Hypothalamus (tissue), 51 donors: ENCODE measurements at places on chromosomes 12 and 14.

DNA sequence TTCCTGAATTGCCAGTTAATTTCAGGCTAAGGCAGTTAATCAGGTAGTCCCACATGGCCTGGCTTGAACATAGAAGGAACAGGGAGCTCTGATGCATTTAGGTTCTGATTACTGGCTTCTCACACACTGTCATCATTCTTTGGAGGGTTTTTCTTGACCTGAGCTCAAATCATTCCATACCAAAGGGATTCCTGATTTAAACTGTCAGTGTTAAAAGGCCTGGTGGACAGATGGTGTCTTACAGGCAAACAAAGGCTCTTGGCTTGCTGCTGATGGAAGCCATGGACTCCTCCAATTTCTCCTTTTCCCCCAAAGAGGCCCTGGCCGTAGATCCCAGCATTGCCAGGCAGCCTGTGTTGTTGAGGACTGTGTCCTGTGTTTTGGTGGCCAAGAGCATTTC is 30.2 kb downstream of the CACNA1C start:
- no peak for DNase-seq

GRCh38 chr14:76767681-76768656 is 6.7 kb downstream of the VASH1 start:
- peak; percentile 66 for DNase-seq

DNA sequence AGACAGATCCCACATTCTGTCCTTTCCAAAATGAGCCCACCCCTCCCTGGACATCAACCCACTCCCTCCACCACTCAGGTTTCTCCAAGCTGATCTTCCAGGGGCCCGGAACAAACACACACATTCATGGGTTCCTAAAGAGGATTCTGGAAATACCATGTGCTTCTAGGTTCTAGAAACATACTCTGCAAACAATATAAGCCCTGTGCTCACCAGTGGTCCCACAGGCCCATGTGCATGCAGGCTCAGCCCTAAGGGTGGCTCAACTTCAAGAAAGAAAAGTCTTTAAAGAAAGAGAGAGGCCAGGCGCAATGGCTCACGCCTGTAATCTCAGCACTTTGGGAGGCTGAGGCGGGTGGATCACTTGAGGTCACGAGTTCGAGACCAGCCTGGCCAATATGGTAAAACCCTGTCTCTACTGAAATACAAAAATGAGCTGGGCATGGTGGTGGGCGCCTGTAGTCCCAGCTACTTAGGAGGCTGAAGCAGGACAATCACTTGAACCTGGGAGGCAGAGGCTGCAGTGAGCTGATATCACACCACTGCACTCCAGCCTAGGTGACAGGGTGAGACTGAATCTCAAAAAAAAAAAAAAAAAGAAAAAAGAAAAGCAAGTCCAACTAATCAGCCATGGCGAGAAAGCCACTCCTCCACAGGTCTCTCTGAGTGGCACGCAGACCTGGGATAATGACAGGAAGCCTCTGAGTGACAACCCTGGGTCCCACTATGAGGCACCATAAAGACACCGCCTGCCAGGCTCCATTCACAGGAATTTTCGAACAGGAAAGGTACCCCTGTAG is 59.5 kb upstream of the PNMA1 start:
- no peak for DNase-seq

- DNase-seq = peak; percentile 47
Observed at GRCh38 chr12:52213564-52214420, 19.3 kb upstream of the KRT7 start.

DNA sequence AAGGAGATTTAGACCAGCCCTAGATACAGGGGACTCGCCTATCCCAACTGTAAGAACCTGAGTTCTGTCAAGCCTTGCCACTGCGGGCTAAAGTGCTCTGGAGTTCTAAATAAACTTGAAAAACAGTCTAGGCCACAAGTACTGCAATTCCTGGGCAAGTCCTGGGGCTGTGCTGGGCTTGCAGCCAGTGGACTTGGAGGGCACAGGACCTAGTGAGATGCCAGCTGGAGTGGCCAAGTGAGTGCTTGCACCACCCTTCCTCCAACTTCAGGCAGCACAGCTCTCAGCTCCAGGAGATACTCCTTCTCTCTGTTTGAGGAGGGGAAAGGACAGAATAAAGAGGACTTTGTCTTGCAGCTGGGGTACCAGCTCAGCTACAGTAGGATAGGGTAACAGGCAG is 307.6 kb upstream of the FBXO33 start:
- no peak for DNase-seq

GRCh38 chr12:131131808-131132117 is 178.1 kb downstream of the ADGRD1 start:
- no peak for DNase-seq

DNA sequence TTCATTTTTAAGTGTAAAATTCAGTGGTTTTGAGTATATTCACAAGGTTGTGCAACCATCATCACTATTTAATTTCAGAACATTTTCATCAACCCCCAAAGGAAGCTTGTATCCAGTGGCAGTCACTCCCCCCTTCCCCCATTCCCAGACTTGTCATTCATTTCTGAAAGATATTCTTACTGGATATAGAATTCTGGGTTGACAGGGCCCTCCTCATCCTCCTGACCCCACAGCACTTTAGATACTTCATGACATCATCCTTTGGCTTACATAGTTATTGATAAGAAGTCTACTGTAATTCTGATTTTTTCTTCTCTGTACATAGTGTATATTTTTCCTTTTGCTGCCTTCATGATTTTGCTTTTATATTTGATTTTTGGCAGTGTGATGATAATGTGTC is 8.8 kb upstream of the ADGRD1 start:
- DNase-seq = no peak

DNA sequence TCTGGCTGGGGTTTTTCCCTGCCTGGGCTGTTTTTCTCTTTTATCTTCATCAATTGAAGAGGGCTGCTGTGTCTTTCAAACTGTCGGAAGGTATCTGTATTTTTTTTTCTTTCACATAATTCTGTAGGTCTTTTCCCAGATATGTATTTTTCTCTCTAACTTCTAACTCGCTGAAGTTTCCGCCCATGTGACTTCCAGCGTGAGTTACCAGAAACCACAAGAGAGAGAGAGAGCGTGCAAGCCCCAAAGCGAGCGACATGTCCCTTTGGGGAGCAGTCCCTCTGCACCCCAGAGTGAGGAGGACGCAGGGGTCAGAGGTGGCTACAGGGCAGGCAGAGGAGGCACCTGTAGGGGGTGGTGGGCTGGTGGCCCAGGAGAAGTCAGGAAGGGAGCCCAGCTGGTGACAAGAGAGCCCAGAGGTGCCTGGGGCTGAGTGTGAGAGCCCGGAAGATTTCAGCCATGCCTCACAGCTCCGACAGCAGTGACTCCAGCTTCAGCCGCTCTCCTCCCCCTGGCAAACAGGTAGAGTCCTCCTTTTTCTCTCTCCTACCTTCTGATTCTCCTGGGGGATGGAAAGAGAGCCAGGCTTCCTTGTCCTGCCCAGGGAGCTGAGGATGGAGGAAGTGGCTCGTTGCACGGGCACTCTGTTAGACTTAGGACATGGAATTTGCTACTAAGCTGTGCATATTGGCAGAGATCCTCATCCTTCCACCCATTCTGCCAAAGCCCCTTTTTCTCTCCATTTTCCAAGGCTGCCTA is at the start of gene BATF:
BATF (plus strand) TSS at position 246 of the 759 bp plus-strand sequence; CDS start at position 460, 214 bp downstream.
- DNase-seq = no peak

DNA sequence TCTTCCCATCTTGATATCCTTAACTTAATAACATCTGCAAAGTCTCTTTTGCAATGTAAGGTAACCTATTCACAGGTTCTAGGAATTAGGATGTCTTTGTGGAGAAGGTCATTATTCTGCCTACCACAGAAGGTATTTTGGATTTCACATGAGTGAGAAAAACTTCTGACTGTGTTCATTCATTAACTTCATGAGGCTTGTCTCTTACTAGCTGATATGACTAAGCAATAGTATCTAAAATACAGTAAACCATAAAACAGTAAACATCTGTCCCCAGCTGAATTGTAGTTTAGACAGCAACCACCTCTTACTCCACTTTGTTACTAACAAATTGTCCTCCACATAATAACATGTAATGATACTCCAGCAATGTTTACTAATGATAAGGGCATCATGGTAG is 198.1 kb downstream of the SEC23A start:
- no peak for DNase-seq

GRCh38 chr14:69317102-69317755 is 57.3 kb downstream of the GALNT16 start:
- no peak for DNase-seq

GRCh38 chr14:61268812-61269211 is 12.3 kb downstream of the TMEM30B start:
- DNase-seq = no peak

- no peak for DNase-seq
Observed at GRCh38 chr12:40313928-40314327, 89.1 kb downstream of the LRRK2 start.

DNA sequence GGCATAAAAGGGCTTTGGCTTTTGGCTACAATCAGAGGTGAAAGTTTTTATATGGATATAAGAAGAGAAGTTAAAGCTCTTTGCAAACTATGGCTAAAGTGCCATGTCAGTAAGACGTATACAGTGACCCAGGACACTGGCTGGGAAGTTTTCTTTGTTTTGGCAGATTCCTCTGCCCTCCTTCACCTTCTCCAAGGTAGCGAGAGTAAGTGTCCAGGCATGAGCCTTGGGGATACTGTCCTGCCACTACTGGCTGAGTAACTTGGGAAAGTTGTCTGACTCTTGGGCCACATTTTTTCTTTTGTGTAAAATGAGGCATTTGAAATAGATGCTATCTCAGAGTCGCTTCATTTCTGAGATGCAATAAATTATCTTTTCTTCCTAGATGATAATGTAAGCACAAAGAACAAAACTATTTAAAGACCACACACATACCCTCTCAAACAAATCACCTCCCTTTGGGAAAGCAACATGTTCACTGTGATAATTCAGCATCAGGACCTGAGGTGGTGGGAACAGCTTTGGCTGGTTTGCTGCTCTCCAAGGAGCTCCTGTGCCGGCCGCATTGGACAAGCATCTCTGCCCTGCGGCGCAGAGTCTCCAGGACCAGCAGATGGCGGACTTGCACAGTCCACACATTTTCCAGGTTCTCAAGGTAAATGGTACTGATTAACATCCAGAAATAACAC is 106.3 kb downstream of the PTCSC3 start:
- DNase-seq = peak; percentile 72

DNA sequence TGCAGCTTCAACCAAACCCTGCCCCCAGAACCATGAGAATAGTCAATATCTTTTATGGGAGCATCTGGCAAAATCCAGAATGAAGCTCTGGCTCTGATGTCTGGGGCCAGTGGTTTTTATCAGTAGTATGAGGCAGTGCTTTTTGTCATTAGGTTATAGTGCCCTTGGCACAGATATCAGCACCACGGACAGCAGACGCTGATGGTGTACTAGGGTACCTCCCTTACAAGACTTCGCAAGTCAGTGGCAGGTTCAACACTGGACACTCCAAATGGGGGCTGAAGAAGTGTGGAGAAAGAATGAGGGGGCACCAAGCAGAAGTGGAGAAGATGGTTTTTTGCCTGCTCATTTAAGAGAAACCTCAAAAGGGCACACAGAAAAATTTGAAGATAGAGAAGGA is 68.2 kb upstream of the E2F7 start:
- DNase-seq = no peak

GRCh38 chr12:2385529-2385928 is 332.7 kb downstream of the CACNA1C start:
- no peak for DNase-seq

DNA sequence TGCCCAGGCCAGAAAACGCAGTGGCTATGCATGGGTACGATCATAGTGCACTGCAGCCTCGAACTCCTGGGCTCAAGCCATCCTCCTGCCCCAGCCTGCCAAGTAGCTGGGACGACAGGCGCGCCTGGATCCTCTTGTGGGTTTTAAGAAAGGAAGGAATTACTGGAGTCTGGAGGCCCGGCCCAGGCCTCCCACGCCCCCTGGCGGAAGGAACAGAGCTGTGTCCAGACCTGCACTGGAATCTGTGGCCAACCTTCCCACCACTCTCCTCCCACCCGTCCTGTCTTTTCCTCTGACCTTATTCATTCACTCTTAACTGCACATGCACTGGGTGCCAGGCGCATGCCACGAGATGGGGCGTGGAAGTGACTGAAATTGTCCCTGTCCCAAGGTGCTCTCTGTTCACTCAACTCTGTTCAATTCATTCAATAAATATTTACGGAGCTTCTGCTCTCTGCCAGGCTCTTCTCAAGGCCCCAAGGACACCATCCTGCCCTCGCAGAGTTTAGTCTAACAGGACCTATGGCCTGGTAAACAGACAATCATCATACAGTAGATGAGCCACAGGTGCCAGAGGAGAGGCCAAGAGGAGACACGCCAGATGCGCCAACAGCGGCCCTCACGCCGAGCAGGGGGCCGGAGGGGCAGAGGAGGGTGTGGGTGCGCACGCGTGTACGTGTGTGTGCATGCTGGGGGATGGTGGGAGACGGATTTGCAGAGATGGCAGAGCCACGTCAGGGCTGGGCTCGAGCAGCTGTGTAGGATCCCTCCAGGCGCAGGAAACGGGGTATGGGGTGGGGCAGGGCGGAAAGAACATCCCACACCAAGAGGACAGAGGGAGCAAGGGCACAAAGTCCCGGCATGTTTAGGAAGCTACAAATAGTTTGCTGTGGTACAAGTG is 13.7 kb upstream of the TMEM106C start:
- DNase-seq = no peak

- DNase-seq = no peak
Observed at GRCh38 chr14:73392329-73393257, 65.8 kb downstream of the NUMB start.

DNA sequence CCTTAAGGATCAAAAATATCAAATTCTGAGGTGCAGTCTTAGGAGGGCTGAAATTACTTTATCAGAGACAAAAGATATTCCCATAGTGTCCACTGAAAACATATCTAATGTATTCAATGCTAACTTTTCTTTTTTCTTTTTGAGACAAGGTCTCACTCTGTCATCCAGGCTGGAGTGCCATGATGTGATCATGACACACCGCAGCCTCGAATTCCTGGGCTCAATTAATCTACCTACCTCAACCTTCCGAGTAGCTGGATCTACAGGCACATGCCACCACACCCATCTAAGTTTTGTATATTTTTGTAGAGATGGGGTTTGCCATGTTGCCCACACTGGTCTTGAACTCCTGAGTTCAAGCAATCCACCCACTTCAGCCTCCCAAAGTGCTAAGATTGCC is 68.3 kb downstream of the ZC3H14 start:
- no peak for DNase-seq

DNA sequence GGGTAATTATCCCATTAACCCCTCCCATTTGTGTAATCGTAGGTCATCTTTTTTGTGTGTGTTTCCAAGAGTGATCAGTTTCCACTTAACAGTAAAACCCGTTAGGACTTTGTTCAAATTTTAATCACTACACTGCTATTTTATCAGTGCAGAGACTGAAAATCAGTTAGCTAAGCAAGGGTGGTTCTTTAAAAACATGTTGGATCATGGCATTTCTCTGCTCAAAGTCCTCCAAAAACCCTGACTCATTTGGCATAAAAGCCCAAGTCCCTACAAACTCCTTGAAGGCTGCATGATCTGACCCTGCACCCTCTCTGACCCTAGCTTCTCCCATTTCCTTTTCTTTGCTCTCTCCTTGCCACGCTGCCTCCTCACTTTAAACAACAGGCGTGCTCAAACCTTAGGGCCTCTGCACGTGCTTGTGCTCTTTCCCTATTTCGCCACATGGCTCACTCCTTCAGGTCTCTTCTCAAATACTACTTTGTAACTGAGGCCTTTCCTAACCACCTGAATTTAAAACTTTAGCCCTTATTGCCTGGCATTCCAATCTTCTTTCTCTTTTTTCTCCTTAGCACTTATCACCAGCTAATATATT is 13.2 kb upstream of the OVCH1 start:
- DNase-seq = no peak

GRCh38 chr12:106317406-106318082 is 15.0 kb downstream of the TCP11L2 start:
- no peak for DNase-seq
